ENCODE measurements at places on chromosomes 13 and 19. TPM values are rescaled to one million over a fixed set of nuclear protein-coding genes. Genes with fewer than 3 reads are reported as not detected.

The ZFP14 gene
- polyA plus RNA-seq, result 4.5 TPM

The KCNJ14 gene
- 0.99 TPM for polyA plus RNA-seq

The NTF4 gene
- 3.5 TPM for polyA plus RNA-seq

The UHRF1 gene
- 42.5 TPM for polyA plus RNA-seq

The ITGBL1 gene
- polyA plus RNA-seq, result 1.3 TPM

The ATP8A2 gene
- polyA plus RNA-seq, result 2.9 TPM

The RDH8 gene
- not detected for polyA plus RNA-seq

The ZNF556 gene
- polyA plus RNA-seq, result 20.7 TPM

The SIGLEC11 gene
- polyA plus RNA-seq, result 0.69 TPM

The HS6ST3 gene
- 0.11 TPM for polyA plus RNA-seq

The KIR2DL4 gene
- polyA plus RNA-seq, result not detected

The ZNF428 gene
- polyA plus RNA-seq, result 64.2 TPM

The RNF17 gene
- not detected for polyA plus RNA-seq

The CGB3 gene
- polyA plus RNA-seq, result not detected

The RFXANK gene
- polyA plus RNA-seq, result 73.0 TPM

The IGFL3 gene
- polyA plus RNA-seq, result not detected

The SWSAP1 gene
- polyA plus RNA-seq, result 1.9 TPM

The GJB6 gene
- 0.17 TPM for polyA plus RNA-seq

DNA sequence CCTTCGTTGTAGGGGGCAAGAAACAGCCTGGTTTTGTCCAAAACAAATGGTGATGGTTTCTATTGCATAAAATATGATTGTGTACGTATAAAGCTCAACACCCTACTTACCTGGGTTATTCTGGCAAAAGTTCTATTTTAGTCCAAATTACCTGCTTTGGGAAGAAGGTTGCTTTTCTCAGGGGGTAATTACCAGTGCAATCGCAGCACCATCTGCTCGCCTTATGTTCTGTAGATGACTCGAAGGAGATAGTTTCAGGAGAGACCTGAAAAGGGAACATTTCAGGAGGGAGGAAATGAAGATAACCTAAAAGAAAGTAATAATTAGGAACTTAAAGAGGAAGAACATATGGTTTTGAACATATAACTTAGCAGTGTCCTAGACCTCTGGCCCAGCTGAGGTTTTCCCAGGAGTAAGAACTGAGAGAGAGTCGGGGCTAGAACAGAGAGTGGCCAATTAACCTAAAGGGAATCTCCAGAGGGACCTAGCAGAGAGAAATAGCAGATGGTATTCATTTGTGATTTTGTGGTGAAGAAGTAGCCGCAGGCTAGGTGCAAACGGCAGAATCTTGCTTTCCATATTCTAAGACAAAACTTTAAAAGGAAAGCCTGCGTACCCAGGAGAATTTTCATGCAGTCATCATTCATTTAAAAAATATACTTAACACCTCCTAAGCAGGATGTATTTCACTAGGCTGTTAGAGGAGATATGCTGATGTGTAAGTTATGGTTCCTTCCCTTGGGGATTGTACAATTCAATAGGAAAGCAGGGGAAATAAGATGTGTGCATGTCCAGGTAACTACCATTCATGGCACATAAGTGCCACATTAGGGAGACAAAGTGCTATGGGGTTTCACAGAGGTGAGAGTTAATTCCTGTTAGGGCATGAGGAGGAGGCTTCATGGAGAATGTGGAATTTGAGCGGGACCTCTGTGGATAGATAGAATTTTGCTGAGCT is 113.0 kb upstream of the SLC10A2 start:
- DNase-seq, result no peak

DNA sequence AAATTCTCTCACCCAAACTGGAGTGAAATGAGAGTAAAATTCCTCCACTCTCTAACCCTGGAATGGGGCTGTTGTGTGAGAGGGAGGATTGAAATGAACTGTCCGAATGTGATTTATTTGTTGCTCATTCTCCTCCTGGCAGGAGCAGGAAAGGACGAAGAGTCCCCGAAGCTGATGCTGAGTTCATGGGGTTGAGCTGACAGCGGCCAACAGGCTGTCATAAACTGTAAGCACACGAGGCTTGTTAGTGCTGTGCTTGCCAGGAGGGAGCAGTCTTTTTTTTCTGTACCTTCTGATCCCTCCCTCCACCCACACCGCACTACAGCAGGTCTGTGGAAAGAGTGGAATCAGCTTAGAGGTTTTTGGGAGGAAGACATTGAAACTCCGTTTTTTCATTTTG is 33.1 kb upstream of the ZNF331 start:
- DNase-seq, result peak; percentile 39

DNA sequence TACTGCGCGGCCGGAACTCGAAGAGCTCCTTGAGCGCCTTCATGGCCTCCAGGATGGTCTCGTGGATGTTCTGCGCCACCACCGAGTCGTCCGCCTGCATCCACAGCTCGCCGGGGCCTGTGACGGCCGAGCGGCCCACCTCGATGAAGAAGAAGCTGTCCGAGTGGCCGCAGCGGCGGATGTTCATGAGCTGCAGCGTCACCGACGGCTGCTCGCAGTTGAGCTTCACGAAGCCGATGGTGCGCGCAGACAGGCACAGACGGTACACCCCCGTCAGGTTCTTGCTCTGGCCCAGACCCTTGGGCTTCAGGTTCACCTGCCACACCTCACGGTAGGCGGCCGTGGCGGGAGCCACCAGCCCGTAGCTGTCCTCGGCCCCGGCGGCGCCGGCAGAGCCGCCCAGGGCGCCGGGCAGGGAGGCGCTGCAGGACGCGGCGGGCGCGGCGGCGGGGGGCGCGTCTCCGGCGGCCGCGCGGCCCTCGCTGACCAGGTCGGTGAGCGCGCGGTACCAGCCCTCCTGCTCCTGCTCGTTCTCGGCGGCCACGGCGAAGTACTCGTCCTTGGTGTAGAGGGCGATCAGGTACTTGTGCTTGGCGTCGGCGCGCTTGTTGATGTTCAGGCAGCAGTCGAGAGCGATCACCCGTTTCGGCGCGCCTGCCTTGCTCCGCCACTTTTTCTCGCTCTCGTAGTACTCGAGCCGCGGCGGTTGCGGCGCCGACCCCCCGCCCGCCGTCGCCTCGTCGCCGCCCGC is 1.1 kb downstream of the IRS2 start:
- peak; percentile 58 for DNase-seq

GRCh38 chr19:5621311-5621944 is 1.1 kb downstream of the SAFB2 start:
- peak; percentile 28 for DNase-seq

- DNase-seq, result no peak
Observed at GRCh38 chr13:40498461-40498860, 168.0 kb downstream of the FOXO1 start.

- DNase-seq, result no peak
Observed at GRCh38 chr19:9958379-9958821, 22.1 kb upstream of the OLFM2 start.

GRCh38 chr13:42102961-42103865 is 54.8 kb downstream of the DGKH start:
- no peak for DNase-seq

- no peak for DNase-seq
Observed at GRCh38 chr19:6531956-6532243, 1.1 kb downstream of the TNFSF9 start.

- DNase-seq, result no peak
Observed at GRCh38 chr19:35294859-35295791, 3.2 kb downstream of the MAG start.

- peak; percentile 24 for DNase-seq
Observed at GRCh38 chr13:102968572-102969228, 97.5 kb downstream of the SLC10A2 start.

DNA sequence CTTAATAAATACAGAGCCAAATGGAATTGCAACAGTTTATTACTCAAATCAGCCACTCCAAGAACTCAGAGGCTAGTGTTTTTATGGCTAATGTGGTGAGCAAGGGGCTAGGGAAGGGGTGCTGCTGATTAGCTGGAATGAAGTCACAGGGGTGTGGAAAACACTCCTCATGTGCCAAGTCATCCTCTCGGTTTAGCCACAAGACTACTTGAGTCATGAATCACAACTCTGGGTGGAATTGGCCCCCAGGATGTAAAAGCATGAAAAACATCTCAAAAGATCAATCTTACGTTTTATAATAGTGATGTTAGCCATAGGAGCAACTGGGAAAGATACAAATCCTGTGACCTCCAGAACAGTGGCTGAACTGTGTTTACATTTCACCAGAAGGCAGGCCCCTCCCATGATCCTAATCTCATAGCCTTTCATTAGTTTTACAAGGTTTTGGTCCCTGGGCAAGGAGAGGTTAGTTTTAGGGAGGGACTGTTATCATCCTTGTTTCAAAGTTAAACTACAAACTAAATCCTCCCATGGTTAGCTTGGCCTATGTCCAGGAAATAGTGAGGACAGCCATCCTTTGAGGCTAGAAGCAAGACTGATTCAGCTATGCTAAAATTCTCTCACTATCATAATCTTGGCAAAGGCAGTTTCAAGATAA is 2020.1 kb upstream of the PCDH20 start:
- peak; percentile 27 for DNase-seq

DNA sequence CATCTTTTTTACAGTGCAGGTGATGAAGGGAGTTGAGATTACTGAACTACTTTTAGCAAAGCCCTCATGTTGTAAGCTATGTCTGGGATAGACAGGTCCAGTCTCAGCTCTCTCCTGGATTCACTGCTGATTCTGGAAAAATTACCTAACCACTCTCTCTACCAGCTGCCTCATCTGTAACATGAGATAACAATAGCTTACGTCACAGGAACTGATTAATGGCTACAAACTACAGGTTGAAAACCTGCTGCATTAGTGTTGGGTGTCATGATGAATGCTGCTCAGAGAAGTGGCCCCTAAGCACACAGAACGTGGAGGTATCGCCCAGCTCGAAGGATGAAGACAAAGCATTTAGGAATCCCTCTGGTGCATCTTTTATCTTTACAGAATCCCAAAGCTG is 277.8 kb downstream of the ABCC4 start:
- no peak for DNase-seq

DNA sequence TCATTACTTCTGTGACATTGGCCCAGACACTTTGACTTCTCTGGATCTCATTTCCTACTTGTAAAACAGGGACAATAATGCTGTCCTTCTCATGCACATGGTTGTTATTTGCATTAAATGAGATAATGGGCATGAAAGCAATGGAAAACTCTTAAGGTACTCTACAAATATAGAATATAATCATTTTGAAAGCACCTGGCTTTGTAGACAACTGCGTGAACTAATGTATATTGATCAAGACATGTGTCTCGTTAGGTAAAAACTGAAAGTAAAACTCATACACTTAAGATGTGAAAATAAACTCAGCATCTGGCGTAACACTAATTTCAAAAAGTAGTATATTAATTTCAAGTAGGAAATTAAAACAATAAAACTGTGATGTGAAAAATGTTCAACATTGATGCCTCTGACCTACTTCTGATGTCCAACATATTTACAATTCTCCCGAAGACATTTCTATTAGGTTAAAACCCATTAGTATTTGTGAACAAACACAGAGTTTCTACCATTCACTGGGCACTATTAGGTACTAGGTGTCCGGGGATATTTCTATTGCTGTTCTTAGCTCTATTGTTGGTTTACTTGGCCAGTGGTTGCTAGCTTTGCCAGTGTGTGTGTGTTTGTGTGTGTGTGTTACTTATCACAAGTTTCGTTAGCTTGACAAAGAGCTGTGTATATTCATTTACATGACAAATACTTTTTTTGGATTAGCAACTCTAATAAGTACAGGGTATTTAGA is 220.5 kb downstream of the KCNRG start:
- DNase-seq, result no peak

GRCh38 chr19:30497034-30497433 is 124.8 kb downstream of the ZNF536 start:
- no peak for DNase-seq

DNA sequence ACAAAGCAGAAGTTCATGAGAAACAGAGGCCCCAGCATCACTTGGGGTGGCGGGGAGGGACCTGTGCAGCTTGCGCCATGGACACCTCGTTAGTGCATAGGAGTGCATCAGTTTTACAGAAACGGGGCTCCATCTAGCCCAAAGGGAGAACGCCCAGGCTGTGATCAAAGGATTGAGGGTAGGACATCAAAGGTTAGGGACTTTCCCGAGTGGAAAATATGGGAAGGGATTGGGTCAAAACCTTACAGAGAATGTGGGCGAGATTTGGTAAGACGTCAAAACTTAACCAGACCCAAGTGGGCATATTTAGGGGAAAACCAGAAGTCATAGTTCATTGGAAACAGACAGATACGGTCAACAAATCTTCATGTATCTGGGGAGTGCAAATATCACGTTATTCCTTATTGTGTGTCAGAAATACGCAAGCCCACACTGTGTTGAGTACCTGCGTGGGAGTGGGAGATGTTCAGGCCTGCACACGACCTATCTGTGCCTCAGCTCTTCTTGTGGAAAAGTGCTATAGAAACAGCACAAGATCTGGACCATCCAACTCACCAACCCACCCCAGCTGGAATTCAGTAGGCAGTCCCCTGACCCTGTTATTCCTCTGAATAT is 9.4 kb upstream of the GRAMD1A start:
- DNase-seq, result no peak

- DNase-seq, result no peak
Observed at GRCh38 chr19:2239173-2239572, 2.5 kb downstream of the SF3A2 start.

GRCh38 chr13:46607768-46608564 is 55.0 kb downstream of the LRCH1 start:
- DNase-seq, result peak; percentile 77

- DNase-seq, result no peak
Observed at GRCh38 chr13:40342461-40342860, 324.0 kb downstream of the FOXO1 start.

DNA sequence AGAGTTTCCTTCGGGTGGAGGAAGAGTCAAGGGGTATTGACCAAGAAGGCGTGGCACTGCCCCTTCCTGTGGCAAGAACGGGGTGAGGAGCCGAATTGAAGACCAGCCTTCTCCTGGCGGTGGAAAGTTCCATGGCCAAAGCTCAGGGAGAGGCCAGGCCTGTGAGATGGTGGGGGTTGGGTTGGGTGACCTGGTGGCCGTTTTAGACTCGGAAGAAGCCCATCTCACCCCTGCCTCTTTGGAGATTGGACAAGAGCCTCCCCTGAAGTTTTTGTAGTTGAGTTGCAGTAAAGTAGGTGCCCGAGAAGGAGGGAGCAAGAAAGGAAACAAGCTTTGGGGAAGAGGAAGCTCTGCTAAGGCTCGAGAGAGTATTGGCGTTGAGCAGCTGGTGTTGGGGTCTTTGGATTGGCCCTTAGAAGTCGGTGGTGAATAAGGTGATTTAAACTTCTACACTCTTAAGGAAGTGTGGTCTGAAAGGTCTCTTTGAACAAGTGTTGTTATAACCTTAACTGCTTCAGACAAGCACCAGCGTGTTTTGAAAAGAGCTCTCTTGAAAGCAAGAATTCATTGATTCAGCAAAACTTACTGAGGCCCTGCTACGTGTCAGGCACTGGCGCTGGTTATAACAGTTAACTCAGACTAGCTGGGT is 964 bp downstream of the SPINT2 start:
- no peak for DNase-seq

GRCh38 chr19:3721887-3722442 is 13.8 kb downstream of the TJP3 start:
- no peak for DNase-seq

GRCh38 chr19:273393-273792 is 17.8 kb downstream of the PLPP2 start:
- no peak for DNase-seq

GRCh38 chr13:20369886-20370361 is 137.8 kb upstream of the GJB6 start:
- DNase-seq, result no peak

Data from muscle of leg (tissue), 16 donors.